Aorta (tissue), 5 donors: ENCODE measurements at places on chromosomes 6 and 20. TPM values are rescaled to one million over a fixed set of nuclear protein-coding genes. Genes with fewer than 3 reads are reported as not detected.

Gene SOX18
- 2.6 TPM for polyA plus RNA-seq

GRCh38 chr6:117795234-117795633 lies 111.8 kb upstream of the SLC35F1 start:
- H3K4me1 ChIP-seq: no peaks in the 10 kb centered on the region
- H3K36me3 ChIP-seq: no peaks in the 10 kb centered on the region
- H3K4me3 ChIP-seq: no peak overlapping the region
- H3K27ac ChIP-seq: no peak overlapping the region
- no peaks in the 10 kb centered on the region for H3K27me3 ChIP-seq
- no peak for DNase-seq

GRCh38 chr6:157673596-157673995 lies 149.4 kb upstream of the SNX9 start:
- no peak overlapping the region for H3K27ac ChIP-seq
- H3K4me3 ChIP-seq: no peak overlapping the region
- H3K36me3 ChIP-seq: no peaks in the 10 kb centered on the region

DNA sequence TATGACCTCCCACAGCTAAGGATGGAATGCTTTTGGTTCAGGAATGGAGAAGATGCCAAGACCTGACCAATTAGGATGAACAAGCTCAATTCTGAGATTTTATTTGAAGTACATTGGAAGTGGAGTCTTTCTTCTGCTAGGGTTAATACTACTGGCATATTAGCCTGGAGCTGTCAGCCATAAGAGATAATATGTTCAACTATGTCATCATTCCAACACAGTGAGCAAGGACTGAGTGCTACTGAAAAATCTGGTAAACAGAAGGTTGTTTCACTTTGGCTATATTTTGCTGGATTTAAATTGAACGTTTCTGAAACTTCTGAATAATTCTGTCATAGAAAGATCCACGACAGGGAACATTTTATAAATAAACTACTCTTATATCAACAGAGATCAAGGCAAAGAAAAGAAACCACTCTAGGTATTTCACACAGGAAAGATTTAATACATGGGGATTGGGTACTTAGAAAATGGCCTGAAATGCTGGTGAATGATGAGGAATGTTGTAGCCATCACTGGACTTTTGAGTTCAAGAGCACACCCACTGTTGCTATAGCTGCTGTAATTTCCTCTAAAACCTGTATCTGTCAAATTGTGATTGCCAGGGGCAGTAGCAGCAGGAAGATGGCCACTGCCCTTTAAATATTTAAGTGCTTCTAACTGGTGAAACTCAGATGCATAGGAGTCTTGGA lies 200.5 kb downstream of the PLCB4 start:
- no peak overlapping the region for H3K4me3 ChIP-seq
- no peaks in the 10 kb centered on the region for H3K4me1 ChIP-seq
- no peaks in the 10 kb centered on the region for H3K36me3 ChIP-seq

DNA sequence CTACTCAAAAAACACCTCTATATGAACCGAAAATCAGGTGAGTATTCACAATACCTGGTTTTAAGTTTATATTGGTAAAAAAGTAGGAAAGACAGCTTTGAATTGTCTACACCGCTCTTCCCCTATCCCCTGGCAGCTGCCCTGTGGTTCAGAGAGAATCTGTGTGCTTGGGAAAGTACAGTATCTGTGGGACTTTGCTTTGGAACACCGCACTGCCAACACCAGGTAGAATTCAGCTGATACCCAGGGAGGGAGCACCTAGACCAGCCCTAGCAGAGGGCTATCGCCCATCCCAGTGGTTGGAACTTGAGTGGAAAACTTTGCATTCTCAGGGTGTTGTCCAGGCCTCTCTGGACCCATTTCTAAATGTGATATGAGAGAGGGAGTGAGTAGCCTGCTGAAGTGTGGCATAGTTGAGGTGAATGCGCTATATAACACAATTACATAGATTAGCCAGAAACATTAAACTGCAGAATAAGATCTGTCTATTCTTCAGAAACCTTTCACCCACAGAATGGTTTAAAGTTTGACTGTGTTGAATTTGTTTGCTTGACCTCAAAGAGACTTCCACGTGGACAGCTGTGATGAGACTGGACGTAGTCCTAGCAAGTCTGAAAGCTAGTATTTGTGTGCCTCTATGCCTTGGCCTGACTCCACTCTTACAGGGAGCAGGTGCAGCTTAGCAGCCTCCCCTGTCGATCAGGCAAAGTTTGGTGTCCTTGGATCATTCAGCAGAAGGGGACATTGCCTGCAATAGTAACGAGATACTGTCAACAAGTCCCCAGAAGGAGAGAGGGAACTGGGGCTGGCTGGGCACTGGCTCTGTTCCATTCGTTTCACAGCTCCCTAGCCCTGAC lies 11.5 kb upstream of the MPC1 start:
- no peak for DNase-seq
- H3K4me1 ChIP-seq: no peaks in the 10 kb centered on the region
- H3K4me3 ChIP-seq: no peak overlapping the region
- H3K27ac ChIP-seq: no peak overlapping the region
- H3K27me3 ChIP-seq: no peaks in the 10 kb centered on the region
